GM20000 (cell line): ENCODE measurements at places on chromosomes 5 and 9.

- DNase-seq: no peak
Measured at GRCh38 chr9:20320921-20321320, 301.4 kb downstream of the MLLT3 start.

DNA sequence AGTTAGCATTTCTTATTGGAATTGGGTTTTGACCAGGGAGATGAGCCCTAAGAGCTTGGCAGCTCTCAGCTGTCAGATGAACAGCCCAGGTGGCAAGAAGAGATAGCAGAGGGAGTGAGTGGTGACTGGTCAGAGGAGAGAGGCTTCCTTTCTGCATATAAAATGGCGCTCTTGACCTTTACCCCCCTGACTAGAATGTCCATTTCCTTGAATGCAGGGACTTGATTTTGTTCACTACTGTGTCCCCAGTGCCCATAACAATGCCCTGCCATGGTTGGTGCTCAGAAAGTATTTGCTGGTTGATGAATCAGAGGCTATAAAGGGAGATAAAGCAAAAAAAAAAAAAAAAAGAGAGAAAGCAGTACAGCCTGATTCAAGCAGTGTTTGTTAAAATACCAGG, 7.2 kb downstream of the CHMP5 start:
- DNase-seq: no peak

DNA sequence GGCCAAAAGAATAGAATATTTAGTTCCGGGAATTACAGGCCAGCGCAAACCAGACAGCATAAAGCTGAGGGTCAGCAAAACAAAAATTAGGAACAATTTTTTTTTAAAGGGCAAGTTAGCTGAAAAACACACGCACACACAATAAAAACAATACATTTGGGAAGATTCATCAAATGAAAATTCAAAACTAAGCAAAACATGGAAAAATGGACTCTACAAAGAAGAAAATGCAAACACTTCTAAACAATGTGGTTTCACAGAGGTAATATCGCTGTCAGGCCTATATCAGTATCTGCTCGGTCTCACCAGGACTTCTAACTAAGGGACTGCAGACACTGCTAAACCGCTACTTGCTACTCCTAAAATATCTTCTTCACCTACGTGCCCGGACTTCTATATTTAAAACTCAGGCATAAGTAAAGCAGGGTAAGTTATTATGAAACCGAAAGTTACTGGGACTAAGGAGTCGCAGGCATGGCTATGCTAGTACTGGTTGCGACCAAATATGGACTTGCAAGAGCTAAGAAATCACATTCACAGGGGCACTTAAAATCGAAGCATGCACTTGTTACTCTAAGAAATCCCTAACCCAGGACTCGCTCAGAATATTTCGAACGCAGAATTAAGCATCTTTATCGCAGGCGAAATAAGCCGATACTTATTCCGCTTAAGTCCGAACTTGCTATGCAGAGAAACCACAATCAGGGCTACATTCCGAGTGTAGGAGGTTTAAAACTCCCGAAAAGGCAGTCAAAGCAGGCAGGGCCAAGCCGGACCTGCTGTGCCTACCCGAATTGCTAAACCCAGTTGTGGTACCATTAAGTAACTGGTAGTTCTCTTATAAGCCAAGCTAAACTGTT, 2.3 kb downstream of the ANXA2R start:
- peak; percentile 44 for DNase-seq

- DNase-seq: no peak
Measured at GRCh38 chr9:123327697-123328100, 28.3 kb upstream of the CRB2 start.

- peak; percentile 14 for DNase-seq
Measured at GRCh38 chr5:75331095-75332090, 5.6 kb upstream of the HMGCR start.

- DNase-seq: no peak
Measured at GRCh38 chr9:11542781-11543180, 930.0 kb upstream of the PTPRD start.

DNA sequence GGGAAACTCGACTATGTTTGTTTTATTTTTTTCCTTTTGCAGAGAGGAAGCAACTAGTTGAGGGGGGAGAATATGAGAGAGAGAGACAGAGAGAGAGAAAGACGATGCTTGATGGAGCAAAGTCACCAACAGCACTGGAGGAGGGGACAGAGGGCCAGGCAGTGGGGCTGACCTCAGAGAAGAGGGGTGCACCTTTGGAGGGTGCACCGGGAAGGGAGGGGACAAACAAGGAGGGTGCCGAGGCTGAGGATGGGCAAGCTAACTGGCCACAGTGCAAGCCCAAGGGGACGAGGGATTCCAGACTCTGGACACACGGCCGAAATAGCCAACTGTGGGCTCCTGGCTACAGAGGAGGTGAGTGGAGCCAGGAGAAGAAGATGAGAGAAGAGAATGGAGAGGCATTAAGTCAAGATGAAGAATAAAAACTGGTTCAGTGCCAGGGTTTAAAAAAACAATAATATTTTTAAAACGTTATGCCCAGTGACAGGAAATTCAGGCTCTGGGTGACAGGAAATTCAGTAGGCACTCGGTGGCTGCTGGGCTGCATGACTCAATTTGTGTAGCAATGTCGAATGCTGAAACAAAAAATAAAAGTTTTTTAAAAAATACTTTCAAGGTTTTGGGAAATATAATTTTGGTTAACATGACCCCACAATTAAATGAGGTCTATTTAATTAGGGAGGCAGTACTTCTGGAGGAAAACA, 13.3 kb upstream of the GLRX start:
- no peak for DNase-seq
